NCI-H2029 (cell line): ENCODE measurements at places on chromosomes 6 and 20.

DNA sequence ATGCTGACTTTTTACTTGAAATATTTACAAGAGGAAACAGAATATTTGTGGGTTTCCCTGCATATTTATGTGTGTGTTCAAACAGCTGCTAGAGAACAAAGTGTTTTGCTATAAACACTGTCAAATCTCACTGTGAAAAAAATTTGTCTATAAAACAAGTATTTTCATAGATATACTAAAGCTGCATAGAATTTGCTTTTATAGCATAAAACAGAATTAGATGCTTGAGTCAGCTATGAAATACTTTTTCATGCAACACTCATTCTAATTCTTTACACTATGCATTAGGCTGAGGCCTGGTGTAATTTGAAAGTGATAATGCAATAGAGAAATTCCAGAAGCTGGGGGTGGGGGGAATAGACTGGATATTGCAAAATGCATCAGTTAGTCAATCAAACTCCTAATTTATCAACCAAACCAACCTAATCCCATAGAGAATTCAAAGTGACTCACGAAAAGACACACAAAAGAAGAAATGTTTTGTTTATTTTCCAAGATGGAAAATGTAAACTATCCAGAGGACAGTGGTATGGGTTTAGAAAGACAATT, 148.2 kb downstream of the LAMA2 start:
- no peak for DNase-seq

DNA sequence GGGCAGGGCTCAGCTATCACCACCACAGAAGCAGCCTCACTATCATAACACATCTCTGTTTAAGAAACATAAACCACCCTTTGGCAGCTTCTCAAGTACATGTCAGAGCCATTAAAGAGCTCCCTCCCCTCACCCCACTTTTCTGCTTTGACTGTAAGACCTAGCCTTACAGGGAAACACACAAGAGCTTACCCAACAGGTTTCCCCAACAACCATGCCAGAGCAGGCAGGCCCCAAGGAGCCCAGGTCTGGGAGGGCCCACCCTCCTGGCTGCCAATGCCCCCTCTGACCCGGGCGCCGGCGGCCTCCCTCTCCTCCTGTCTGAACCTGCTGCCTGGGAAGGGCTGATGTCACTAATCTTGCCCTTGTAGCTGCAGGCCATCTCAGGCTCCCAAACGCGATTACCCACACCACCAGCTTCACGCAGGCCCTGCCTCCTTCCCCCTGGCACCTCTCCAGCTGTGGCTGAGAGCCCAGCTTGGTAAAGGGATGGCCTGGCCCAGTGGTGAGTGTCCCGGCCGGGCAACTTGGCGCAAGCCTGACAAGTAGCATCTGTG, 402.0 kb downstream of the MAFB start:
- DNase-seq, result peak; percentile 69

- no peak for DNase-seq
Observed at GRCh38 chr6:168794491-168794890, 353.5 kb downstream of the SMOC2 start.

GRCh38 chr20:46364670-46365486, 41.5 kb downstream of the ELMO2 start:
- no peak for DNase-seq

GRCh38 chr20:58453391-58453790, 61.8 kb downstream of the APCDD1L start:
- no peak for DNase-seq

DNA sequence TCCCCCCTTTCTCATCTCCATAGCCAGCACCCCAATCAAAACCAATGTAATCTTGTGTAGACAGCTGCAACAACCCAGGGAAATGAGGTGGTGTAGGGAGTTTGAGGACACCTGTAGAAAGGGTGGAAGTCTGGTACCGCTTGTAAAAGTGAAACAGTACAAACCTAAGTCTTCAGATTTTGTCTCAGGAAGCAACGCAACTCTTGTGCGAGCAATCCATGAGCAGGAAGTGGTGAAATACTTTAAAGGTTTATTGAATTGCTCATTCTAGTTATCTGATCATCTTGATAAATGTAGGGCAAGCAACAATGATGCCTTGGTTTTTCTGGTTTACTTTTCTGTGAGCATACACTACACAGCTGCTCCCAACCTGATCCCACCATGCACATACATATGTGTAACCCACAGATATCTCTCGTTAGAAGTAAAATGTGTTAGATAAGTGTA, 71.1 kb upstream of the THEMIS start:
- DNase-seq, result no peak

GRCh38 chr6:63493557-63493956, 78.7 kb upstream of the LOC128125822 start:
- DNase-seq, result no peak

- DNase-seq, result no peak
Observed at GRCh38 chr6:159943101-159943632, 25.7 kb upstream of the IGF2R start.

- no peak for DNase-seq
Observed at GRCh38 chr20:35001596-35002362, 46.1 kb downstream of the MYH7B start.

DNA sequence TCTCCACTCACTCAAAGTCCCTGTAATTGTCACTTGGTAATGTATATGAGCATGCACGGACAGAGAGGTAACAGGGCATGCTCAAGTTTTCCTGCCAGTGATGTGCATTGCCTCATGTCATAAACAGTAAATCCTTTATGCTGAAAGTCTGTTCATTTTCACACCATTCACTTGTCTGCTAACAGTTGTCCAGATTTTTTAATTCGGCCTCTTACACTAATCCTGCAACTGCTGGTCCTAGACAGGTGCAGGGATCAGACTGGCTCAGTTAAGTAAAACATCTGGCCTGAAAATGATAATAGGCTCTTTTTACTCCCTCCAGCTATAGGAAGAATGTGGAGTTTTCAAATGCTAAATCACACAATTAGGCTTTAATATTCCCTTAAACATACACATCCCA, 185.4 kb upstream of the VGLL2 start:
- no peak for DNase-seq

GRCh38 chr20:63471981-63472831, at the start of gene KCNQ2:
Gene KCNQ2, minus strand, starts transcription at chr20:63472655. Its CDS starts 192 bp downstream, at chr20:63472463.
- no peak for DNase-seq

GRCh38 chr6:159328052-159328451, 158.9 kb downstream of the FNDC1 start:
- no peak for DNase-seq

GRCh38 chr6:36319436-36319762, 17.3 kb downstream of the BNIP5 start:
- DNase-seq, result peak; percentile 99

DNA sequence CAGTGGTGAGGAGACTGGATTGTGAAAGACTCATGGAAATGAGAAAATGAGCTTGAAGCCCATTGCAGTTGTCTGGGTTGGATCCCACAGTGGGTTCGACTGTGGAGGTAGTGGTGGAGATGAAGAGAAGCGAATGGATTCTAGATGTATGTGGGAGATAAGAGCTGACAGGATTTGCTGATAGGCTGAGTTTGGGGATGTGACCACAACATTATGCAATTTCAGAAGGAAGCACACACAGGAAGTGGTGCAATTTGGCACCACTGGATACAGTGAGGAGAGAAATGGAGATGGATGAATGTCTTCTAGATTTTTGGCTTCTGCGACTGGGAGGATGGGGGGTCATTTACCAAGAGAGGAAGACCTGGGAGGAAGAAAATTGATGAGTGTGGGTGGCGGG, 64.4 kb upstream of the MAFB start:
- no peak for DNase-seq

DNA sequence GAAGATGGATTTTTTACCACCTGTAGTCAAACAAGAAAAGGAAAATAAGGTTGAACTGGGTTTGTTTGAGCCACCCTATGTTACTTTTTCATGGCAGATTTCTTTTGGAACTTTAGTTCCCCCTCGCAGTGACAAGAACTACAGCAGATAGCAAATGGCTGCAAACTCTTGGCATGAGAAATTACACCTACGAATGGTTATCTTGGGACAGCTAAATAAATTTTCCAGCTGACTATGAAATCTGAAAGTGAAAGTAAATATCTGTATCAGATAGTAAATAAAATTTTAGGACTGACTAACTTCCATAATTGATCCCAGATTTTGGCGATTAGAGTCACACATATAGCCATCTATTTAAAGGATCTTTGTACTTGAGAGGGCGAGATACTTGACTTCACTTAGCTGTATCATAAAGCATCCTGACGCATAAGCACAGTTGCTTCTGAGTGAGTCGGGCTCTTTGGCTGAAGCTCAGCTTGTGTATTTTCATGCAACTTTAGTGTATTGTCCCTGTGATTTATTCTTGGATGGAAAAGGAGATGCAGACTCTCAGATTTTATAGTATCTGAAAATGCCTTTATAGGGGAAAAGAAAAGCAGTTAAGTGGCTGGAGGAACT, 125.3 kb upstream of the B3GAT2 start:
- no peak for DNase-seq

- DNase-seq, result no peak
Observed at GRCh38 chr6:169545982-169546381, 155.8 kb downstream of the WDR27 start.

DNA sequence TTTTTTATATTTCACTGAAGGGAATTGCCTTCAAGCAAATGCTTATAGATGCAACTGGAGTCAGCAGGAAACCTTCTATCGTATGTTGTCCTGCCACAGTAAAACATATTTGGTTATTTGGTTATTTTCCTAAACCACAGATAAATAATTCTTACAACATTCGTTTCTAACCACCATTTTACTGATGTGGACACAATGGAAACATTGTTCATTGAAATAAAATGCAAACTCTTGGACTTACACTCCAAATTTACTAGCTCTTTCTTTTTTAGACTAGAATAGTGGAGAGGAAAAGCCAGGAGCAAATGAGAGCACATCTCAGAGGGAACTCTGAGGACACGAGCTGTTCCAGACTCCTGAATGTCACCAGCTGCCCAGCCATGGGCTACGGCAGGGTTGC, 114.8 kb downstream of the RPS12 start:
- DNase-seq, result no peak

DNA sequence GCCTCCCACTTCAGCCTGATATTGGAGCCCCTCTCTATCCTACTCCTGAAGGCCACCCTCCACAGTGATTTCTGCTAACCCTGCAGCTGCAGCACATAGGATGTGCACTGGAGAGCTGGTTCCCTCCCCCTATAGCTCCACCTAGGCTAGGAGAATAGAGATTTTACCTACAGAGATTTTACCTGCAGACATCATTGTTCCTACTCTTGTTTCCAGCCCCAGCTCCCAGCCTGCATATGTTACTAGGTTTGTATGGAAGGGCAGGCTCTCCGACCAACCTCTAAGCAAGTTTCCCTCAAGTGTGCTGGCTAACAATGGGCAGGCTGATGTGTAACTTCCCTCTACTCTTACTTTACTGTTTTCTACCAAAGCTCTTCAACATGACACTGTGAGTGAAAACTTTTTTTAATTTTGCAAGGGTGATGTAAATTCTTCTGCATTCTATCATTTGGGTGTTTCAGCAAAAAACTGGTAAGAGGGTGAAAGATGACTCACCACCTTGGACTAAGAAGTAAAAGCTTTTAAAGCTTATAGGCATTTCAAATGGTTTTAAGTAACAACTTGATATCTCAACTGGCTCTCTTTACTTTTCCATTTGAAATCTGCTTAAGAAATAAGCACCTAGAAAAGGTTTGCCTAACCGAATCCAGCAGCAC, 106.8 kb downstream of the CDK19 start:
- DNase-seq, result no peak

- DNase-seq, result no peak
Observed at GRCh38 chr6:85240787-85241385, 209.0 kb upstream of the NT5E start.

- no peak for DNase-seq
Observed at GRCh38 chr6:150465610-150466009, 96.8 kb downstream of the IYD start.

GRCh38 chr6:107493158-107494057, 3.5 kb downstream of the SOBP start:
- peak; percentile 56 for DNase-seq

DNA sequence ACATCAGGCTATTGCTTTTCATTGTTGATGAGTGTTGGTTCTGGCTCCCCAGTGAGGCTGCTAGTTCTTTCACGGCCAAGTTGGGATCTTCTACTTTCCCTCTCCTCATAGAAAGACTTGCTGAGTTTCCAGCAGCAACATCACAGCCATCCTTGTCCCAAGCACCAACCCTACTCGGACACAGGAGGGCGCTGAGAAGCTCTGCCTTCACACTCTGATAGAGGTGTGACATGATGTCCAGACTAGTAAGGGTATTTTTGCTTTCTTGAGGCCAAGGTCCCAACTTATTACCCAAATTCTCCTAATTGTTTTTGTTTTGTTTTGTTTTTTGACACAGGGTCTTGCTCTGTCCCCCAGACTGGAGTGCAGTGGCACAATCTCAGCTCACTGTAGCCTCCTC, 3.0 kb upstream of the GCM1 start:
- DNase-seq, result no peak

DNA sequence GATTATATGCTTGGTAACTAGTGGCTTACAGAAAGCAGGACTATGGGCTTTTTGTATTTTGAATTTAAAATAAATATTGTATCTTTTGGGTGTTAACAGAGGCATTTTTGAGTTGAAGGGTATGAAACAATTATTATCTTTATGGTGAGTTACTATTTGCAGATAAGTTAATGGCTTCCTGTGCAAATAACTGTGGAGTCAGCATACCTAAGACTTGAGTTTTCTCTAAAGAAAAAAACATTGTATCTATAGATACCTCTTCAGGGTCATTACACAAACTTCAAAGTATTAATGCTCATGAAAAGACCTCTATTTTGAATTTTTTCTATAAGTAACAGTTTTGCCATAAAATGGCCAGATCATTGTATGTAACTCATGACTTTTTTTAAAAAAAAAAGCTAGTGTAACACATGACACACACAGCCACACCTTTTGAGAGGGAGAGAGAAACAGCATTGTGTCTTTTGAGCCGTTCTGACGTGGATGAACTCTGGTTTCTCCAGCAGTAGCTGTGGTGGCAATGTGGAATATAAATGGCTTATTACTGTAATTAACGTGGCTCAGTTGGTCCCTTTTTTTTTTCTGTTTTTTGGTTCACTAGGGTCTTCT, 36.3 kb downstream of the PLEKHG1 start:
- no peak for DNase-seq

GRCh38 chr6:5665667-5666066, 341.1 kb downstream of the NRN1 start:
- peak; percentile 62 for DNase-seq

- DNase-seq, result no peak
Observed at GRCh38 chr6:14876778-14877613, 368.9 kb upstream of the JARID2 start.

- DNase-seq, result peak; percentile 72
Observed at GRCh38 chr6:108557494-108558371, 3.0 kb upstream of the FOXO3 start.

DNA sequence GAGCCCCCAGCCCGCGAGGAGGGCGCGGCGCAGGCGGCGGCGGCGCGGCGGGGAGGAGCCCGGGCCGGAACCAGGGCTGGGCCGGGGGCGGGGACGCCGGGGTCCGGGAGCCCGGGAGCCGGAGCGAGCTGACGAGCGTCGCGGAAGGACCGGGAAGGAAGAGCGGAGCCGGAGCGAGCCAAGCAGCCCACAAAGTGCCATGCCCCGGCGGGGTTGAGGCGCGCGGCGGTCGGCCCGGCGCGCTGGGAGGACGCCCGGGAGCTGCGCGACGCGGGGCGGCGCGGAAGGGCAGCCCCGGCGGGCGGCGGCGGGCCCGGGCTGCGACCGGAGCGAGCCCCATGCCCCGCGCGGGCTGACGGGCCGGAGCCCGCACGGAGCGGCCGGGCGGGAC, 289 bp downstream of the FOXP4 start:
- DNase-seq, result peak; percentile 67
